WTC11 (cell line): ENCODE measurements at places on chromosomes 3 and 15. TPM values are rescaled to one million over a fixed set of nuclear protein-coding genes. Genes with fewer than 3 reads are reported as not detected.

Gene ITIH4
- total RNA-seq: 2.4 to 6.2 TPM (median 3.9 TPM) in 3 replicates

Gene ULK4
- total RNA-seq: 9.2 to 12.2 TPM (median 10.0 TPM) in 3 replicates

Gene SEMA3F
- 49.0 to 52.0 TPM (median 52.0 TPM) in 3 replicates for total RNA-seq

Gene RFT1
- 26.3 to 28.0 TPM (median 27.1 TPM) in 3 replicates for total RNA-seq

Gene ROBO1
- total RNA-seq: 90.9 to 107 TPM (median 104 TPM) in 3 replicates

Gene TRH
- total RNA-seq: 0.16 to 0.27 TPM (median 0.22 TPM) in 3 replicates

Gene TTLL13
- 0.18 to 0.76 TPM (median 0.48 TPM) in 3 replicates for total RNA-seq

Gene CFAP100
- 0.41 TPM in 1 of 3 replicates, not detected in the others for total RNA-seq

Gene CSPG5
- 3.3 to 4.4 TPM (median 3.7 TPM) in 3 replicates for total RNA-seq

- DNase-seq: no peak
These were observed 36.1 kb upstream of the PLSCR5 start for GRCh38 chr3:146640955-146641867.

- no peak for DNase-seq
These were observed 6.4 kb upstream of the FAM219B start for GRCh38 chr15:74913041-74913440.

DNA sequence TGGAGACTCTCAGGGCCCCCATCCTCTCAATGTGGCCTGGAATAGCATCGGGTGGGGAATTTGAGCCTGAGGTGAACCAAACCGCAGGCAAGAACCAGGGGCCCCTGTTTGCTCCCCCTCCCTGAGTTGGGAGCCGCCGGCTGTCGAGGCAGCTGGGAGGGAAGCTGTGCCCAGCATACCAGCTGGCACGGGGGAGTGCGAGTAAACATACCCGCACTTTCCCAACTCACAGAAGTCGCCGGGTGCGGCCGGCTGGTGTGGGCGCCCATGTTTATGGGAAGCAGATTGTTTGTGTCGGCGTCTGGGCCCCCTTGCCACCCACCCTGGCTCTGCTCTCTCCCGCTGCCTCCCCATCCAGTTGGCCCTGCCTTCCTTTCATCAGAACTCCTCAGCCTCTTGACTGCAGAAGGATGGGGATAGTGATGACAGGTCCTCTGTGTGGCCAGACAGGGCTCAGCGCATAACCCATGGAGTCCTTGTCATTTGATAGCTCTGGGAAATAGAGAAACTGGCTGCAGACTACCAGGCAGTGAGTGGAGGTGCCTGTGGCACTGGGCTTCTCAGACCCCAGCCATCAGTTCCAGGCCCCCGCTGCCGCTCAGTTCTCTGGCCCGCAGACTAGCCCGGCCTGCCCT lies 60.4 kb downstream of the CACNA2D2 start:
- DNase-seq: no peak

- DNase-seq: no peak
These were observed 6.8 kb upstream of the MFSD1 start for GRCh38 chr3:158794936-158795518.

DNA sequence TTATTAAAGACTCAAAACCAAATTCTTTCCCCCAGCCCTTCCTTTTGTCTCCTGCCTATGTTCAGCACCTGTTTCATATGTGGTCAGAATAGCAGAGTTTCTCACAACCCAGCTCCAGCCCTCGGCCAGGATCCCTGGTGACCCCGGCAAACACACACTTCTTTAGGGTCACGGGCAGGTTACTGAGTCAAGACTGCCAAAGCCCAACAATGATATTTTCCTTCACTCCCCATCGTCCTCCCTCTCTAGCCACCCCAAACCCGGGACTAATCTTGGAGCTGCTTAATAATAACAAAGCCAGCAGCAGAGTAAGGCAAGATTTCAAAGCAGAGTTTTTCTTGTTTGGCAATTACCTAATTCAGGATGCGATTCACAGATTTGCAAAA lies 25.5 kb downstream of the RARB start:
- no peak for DNase-seq

DNA sequence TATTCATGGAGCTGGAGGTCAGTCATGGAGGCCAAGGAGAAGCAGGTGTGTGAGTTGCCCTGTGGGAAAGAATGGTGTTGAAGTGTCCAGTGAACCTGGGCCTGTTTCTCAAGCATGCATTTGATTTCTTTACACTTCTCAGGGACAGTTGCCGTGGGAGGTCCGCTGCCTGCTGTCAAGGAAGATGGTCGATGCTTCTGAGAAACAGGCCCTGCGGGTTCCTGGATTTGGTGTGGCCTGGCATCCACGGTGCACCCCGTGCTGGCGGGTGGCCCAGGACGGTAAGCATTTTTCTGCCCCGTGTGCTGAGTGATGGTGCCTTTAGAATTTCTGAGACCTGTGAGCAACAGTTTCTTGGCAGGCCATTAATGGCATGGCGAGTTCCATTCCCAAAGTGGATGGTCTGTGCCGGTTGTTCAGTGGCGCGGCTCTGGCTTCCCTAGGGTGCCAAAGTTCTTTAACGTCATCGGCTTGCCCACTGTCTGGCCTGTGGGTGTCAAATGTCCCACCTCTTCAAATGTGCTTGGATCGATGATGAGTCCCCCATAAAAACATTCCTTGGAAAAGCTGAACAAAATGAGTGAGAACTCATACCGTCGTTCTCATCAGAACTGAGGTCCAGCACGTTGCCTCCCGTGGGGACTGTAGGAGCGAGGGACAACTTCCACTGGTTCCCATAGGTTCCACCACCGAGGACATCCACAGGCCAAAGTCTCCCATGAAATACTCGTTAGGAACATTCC lies 107.2 kb downstream of the SNRPN start:
- DNase-seq: no peak

DNA sequence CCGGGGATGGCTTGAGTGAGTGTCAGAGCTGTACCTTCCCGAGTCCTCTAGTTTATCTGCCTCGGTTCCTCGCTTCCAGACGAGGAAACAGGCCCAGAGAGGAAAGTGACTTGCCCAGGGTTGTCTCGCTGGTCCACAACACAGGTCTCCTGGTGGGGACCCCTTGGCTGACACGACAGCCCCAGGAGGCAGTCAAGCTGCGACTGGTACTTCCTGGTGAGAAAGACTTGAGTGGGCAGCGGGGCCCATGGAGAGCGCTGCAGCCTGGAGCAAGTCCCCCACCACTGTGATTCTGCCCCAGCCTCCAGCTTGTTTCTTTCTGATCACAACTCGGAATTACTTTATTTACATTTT lies 600 bp upstream of the CHRNA5 start:
- DNase-seq: no peak

- no peak for DNase-seq
These were observed 144.1 kb upstream of the RASGRP1 start for GRCh38 chr15:38708672-38709180.

DNA sequence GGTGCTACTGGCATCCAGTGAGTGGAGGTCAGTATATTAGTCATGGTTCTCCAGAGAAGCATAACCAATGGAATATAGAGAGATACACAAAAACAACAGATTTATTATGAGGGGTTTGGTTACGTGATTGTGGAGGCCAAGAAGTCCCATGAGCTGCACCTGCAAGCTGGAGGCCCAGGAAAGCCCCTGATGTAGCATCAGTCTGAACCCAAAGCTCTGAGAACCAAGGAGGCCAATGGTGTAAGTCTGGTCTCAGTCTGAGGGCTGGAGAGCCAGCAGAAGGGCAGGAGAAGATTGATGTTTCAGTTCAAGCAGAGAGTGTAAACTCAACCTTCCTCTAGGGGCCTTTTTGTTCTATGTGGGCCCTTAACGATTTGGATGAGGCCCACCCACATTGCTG lies 144.1 kb downstream of the KLF13 start:
- no peak for DNase-seq
